Activated CD4-positive, alpha-beta T cell treated with anti-CD3 and anti-CD28 coated beads for 1 hour (primary cell): ENCODE measurements at places on chromosomes 4 and X.

GRCh38 chr4:7910263-7910896 is 29.3 kb downstream of the AFAP1 start:
- DNase-seq = no peak

GRCh38 chr4:137601934-137602333 is 69.6 kb upstream of the PCDH18 start:
- no peak for DNase-seq

- DNase-seq = no peak
Observed at GRCh38 chr4:139239127-139239772, 40.8 kb downstream of the MGARP start.

- no peak for DNase-seq
Observed at GRCh38 chr4:1315836-1316536, 26.3 kb downstream of the MAEA start.

DNA sequence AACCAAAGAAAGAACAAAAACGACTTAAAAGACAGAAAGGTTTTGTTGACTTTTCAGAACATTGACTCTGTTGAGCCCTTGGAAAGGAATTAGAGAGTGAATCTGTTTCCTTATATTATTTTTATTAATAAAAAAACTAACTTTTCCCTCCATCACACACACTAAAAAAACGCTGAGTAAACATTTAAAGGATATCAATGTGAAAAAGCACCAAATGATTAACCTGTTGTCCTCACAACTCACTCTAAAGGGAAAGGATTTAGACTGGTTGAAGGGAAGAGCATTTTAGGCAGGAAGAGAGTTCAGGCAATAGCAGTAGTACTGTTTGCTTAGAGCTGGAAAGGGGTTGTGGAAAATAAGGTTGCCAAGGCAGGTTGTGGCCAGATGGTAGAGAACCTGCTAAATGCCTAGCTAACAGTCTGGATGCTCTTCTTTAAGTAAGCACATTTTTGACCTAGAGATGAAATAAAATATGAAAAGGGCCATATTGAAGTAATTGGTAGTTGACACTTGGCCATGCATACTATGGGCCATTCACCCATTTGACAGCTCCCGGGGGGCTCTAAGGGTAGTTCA is 98.0 kb upstream of the NDP start:
- no peak for DNase-seq

DNA sequence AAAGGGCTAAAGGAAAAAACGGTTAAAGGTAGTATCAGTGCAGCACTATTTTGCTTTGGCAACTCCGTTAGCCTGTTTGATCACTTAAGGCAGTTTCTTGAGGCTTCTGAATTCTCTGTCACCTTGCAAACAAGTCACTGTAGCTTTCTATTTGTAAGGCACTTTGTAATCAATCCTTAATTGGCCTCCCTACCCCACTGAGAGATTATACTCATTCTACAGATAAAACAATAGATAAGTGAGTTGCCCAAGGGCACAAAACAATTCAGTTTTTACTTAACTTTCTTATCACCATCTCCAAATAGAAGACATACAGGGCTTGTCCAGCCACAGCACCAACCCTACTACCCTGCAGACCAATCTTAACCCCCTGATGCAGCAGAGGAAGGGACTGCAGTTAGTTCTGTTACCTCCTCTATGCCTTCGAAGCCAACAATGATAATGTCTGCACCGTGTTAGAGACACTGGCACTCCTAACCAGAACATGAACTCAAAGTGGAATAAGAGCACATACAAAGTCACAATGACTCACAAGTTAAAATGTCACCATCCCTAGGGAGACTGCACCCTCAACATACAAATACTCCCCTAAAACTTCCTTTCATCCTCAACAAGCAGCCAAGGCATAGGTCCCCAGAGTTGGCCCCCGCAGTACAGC is 1.7 kb downstream of the TMEM185A start:
- DNase-seq = no peak

- no peak for DNase-seq
Observed at GRCh38 chr4:79273915-79274314, 51.9 kb downstream of the NAA11 start.

DNA sequence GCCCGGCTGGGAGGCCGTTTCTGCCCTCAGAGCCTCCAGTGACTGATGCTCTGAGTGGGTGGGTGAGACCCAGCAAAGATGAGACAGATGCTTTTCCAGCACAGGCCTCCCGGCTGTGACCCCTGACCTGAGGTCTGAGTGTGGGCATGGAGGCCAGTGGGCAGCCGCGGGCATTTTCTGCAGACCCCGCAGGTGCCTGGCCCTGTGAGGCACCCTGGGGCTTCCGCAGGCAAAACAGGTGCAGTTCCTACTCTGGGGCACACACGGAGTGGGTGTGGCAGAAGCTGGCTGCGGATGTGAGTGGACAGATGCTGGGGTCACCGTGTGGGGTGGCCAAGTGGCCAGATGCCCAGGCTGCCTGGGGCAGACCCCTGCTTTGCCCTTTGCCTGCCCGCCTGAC is 14.8 kb downstream of the HTRA3 start:
- no peak for DNase-seq

GRCh38 chrX:114712466-114712865 is 128.6 kb downstream of the HTR2C start:
- DNase-seq = no peak

GRCh38 chr4:10403633-10404445 is 53.4 kb downstream of the ZNF518B start:
- DNase-seq = no peak

DNA sequence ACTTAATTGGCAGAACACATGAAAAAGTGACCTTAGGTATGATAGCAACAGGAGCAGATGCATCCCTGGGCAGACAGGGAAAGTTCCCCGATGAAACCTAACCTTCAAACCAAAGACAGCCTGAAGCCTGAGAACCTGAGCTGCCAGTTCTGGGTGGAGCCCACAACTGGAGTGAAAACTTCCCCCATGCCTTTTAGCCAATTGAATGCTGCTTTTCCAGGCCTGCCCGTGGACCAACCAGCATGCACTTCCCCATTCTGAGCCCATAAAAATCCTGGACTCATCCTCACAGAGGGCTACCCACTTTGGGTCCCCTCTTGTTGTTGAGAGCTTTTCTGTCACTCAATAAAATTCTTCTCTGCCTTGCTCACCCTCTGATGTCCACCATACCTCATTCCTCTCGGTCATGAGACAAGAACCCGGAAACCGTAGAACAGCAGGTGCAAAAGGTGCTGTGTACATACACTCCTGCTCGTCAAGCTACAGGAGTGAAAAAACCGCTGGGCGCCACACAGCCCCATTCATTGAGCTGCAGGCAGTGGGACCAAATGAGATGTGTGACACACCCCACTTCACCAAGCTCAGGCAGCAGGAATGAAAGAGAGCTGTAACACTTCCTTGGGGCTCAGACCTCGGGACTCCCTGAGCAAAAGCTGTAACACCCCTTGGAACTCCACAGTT is 13.9 kb upstream of the SLC7A11 start:
- DNase-seq = no peak

GRCh38 chr4:40662962-40663604 is 33.4 kb upstream of the RBM47 start:
- DNase-seq = no peak

DNA sequence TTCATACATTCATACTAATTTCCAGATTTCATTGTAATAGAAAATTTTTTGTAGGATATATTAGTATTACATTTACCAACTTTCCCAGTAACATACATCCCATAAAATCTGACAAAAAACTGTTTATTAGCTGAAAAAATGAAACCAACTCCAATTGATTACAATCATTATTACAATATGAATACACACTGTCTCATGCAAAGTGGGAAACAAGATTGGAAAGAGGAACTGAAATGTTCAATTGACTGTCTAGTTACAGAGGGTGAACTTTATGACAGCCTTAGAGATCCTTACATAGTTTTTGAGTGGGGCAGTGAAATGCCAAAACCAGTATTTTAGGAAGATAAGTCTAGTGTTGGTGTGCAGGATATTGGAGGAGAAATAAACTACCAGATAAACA is 2.3 kb upstream of the AMBN start:
- no peak for DNase-seq

- DNase-seq = no peak
Observed at GRCh38 chrX:39020051-39020669, 218.9 kb downstream of the MID1IP1 start.

GRCh38 chr4:156547891-156548290 is 423.7 kb downstream of the PDGFC start:
- no peak for DNase-seq

GRCh38 chr4:102564399-102565059 is 63.4 kb downstream of the NFKB1 start:
- DNase-seq = no peak

DNA sequence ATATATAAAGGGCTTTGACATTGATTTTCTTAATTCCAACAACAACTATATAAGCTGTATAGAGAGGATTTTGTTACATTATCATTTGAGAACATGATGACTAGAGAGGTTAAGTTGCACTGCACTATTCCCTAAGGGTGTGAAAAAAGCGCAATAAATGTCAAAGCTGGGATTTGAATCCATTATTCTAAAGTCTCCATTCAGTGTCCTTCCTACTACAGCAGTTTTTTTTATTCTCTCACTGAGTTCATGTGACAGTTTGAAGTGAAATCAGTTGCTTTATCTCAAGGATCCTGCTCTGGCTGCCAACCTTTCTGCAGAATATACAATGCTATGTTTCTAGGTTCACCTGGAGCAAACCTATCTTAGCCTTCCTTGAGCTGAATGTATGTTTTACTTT is 177.5 kb downstream of the ANKRD50 start:
- no peak for DNase-seq

- no peak for DNase-seq
Observed at GRCh38 chrX:50168241-50168687, 32.5 kb downstream of the AKAP4 start.

DNA sequence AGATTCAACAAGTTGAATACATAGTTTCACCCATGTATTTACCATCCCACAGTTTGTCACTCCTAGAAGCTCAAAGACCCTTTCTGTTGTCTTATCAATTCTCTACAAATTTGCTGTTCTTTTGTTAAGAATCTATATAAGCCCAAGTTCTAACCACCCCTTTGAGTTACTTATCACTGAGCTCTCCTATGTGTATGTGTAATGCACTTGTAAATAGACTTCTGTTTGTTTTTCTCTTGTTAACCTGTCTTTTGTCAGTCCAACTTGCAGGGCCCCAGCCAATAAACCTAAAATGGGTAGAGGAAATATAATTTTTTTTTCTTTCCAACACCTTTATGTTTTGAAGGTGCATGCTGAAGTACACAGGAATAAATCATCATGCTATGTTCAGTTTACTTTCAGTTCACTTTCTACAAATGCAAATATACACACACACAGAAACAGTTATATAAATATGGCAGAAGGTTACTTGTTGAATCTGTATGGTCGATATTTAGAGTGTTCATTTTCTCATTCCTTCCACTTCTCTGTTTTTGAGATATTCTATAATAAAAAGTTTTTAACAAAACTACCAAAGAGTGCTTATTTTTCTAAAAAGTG is 22.3 kb upstream of the CLOCK start:
- no peak for DNase-seq

- DNase-seq = no peak
Observed at GRCh38 chr4:69743476-69744156, 16.8 kb downstream of the SULT1B1 start.

GRCh38 chr4:179415847-179416223 is 1973.6 kb upstream of the AGA start:
- no peak for DNase-seq

GRCh38 chr4:148481636-148482035 is 39.4 kb upstream of the NR3C2 start:
- DNase-seq = no peak

GRCh38 chr4:88104902-88105610 is 53.4 kb downstream of the ABCG2 start:
- DNase-seq = no peak

DNA sequence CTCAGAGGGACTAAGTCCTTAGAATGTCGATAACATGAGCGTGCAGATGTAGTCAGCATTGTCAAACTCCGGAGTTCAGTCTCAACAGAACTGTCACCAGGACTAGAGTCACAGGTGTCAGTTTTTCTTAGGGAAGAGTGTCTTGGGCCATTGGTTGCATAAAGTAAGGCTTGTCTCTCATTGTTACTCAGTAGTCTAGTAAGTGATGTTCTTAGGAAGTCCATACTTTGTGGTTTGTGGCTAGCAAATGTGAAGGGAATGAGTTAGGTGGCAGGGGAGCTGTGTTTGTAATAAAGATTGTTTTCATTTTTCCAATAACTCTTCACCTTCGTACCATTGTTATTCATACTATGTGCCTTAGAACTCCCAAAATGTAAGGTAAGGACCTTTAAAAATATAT is 119.6 kb downstream of the AFF2 start:
- DNase-seq = no peak

DNA sequence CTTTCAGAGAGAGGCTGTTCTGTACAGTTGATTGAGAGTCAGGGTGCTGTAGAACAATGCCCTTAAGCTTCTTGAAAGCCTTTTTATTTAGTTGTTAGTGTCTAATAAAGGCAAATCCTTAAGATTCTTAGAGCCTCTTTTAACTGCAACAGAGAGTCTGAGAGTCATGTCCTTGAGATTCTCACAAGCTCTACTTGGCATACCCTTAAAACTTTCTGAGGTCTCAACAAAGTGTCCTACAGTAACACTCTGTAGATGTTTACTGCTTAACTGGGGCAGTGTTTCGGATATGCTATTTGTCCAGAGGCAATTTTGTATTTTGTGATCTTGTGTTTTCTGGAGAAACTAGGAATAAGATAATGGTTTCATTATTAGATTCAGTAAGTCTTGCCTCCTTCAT is 209.7 kb downstream of the ARHGAP24 start:
- DNase-seq = no peak

GRCh38 chr4:125527681-125528080 is 212.9 kb downstream of the FAT4 start:
- DNase-seq = no peak

- no peak for DNase-seq
Observed at GRCh38 chr4:183424109-183424744, 20.2 kb upstream of the CDKN2AIP start.

DNA sequence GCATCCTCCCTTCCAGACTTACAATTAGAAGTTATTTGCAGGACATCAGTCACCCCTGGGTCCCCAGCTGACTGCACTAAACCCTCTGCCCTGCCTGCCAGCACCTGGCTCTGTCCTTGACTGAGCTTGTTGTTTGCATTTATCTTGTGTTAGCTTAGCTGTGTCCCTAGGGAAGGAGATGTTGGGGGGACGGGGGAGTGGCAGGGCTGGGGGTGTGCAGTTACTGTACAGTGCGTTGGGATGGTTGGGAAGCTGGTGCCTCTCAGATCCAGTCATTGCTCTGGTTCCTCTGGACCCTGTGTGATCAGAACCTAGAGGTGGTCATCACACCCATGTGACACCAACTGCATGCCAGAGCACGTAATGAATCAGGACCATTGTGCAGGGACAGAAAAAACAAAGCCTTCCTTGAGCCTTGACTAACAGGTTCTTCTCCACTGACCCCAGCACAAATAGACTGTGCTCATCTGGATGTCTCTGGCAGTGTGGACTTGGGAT is 32.7 kb upstream of the PROM1 start:
- DNase-seq = no peak

GRCh38 chr4:70713453-70714078 is 8.2 kb upstream of the RUFY3 start:
- no peak for DNase-seq

GRCh38 chr4:122827258-122827878 is 737 bp downstream of the FGF2 start:
- no peak for DNase-seq
